Amniotic stem cell (primary cell): ENCODE measurements at places on chromosomes 11 and 22.

- DNase-seq = no peak
Observed at GRCh38 chr11:64568584-64569140, 22.4 kb upstream of the SLC22A12 start.

GRCh38 chr11:57641011-57641807 lies 8.5 kb downstream of the YPEL4 start:
- no peak for DNase-seq

GRCh38 chr11:22317656-22318055 lies 20.5 kb upstream of the SLC17A6 start:
- no peak for DNase-seq

DNA sequence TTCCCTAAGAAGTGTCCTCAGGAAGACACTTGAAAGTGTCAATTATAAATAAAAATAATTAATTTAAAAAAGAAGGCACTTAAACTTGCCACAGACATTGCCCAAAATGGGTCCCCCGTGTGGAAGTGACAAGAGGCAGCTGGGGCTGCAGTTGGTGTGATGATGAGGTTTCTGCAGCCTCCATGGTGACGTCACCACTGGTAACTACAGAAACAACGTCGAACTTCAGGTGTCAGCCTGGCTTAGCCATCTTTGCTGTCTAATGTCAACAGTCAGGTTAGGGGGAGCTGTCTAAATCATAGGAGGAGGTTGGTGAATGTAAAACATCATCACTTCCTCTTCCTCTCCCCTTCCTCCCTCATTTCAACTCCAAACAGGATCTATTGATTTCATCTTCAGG lies 328.6 kb downstream of the MN1 start:
- DNase-seq = no peak

DNA sequence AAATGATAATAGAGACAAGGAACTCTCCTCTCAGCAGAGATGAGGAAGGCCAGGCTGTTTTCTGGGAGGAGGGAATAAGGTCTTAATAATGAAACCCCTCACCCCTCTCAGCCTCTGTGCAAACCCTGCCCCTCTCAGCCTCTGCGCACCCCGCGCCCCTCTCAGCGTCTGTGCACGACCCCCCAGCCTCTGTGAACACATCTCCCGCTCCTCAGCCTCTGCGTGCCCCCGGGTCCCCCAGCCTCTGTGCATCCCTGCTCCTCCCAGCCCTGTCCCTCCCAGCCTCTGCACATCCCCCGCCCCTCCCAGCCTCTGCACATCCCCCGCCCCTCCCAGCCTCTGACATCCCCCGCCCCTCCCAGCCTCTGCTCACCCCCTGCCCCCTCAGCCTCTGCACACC lies 837.8 kb downstream of the TBC1D22A start:
- DNase-seq = no peak

DNA sequence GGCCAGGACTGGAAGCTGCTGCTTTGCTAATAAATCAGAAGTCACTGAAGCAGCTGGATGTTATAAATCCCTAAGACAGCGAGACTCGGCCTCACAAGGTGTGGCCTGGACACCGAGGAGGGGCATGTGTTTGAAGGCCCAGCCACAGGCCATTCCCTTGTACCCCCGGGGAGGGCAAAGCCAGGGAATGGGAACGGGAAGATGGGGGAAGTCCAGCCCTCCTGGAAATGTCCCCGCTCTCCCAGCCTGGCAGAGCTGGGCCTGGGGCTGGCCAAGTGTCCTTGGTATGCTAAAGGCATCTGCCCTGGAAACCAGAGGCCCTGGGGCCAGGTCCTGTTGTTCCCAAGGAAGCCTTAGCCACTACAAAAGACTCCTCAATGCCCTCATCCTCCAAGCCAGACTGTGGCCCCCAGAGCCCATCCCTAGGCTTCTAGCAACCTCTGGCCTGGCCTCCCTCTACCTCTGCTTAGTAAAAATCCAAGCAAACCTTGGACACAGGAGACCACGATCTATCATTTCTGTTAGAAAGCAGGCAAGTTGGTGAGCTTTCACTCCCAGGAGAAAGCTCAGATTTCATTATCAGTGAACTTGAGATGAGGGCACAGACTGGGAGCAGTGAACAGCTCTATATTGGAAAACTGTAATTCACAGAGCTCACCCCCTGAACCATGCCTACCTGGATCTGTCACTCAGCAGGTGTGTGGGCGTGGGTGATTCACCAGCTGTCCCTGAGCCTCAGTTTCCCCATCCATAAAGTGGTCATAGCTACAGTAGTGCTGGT lies 11.0 kb downstream of the CHST1 start:
- DNase-seq = no peak

- no peak for DNase-seq
Observed at GRCh38 chr11:84634309-84634708, 992.8 kb downstream of the DLG2 start.

- DNase-seq = no peak
Observed at GRCh38 chr11:26860091-26860780, 133.7 kb upstream of the FIBIN start.

- DNase-seq = no peak
Observed at GRCh38 chr11:19973136-19973635, 187.1 kb downstream of the DBX1 start.

DNA sequence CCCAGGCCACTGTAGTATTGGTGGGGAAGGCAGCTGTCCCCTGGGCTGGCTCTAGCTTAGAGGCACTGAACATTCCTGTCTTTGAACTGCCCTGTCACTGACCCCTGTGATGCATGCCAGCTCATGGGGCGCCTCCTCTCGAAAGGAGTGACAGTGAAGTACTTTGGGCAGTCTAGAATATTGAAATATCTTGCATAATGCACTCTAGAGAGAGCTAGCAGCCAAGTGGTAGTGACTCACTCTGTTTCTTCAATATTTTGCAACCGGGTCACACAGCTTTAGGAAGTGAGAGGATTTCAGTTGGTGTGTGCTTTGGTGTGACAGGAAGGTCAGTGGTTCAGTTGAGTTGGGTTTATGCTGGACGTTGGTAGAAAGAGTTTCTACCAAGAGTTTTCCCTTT lies 35.5 kb upstream of the ST14 start:
- peak; percentile 20 for DNase-seq
